Heart left ventricle (tissue), 16 donors: ENCODE measurements at places on chromosomes 5 and 9. TPM values are rescaled to one million over a fixed set of nuclear protein-coding genes. Genes with fewer than 3 reads are reported as not detected.

DNA sequence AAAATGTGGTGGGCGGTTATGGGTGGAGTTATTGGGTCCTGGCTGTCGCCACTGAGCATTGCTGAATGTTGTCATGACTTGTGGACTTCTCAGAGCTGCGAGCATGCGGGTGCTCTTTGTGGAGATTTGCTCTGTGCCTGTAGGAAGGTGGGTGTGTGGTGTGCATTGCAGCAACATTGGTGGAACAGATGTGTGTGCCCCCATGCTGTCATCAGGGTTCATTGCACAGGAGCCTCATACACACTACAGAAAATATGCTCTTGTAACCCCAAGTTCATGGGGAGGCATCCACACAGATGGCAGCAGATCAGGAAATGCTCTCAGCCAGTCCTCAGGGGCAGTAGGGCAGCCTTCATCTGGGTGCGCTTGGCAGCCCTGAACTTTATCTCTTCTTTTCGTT lies 55.9 kb upstream of the PHF2 start:
- no peak for DNase-seq
- no peak overlapping the region for H3K4me3 ChIP-seq
- H3K27me3 ChIP-seq: no peaks in the 10 kb centered on the region
- H3K27ac ChIP-seq: no peak overlapping the region
- no peaks in the 10 kb centered on the region for H3K36me3 ChIP-seq

DNA sequence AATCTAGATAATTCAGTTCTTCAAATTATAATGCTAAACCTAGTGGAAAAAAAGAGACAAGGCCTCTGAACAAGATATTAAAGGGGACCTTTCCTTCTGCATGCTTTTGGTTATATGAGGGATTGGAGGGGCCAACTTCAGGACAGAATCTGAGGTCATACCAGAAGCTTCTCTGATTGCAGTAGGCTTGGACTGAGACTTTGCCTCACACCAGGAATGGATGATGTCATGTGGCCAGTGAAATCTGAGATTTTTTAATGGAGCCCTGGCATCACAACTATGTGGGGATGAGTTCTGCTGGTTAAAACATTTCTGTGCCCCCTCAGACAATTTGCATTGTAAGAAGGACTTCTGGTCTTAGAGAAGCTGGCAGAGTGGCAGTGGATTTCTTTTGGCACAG lies 88.6 kb downstream of the ANGPTL2 start:
- H3K4me1 ChIP-seq: no peaks in the 10 kb centered on the region
- no peak overlapping the region for H3K27ac ChIP-seq
- no peak for DNase-seq
- H3K27me3 ChIP-seq: no peaks in the 10 kb centered on the region
- H3K4me3 ChIP-seq: no peak overlapping the region

Gene DMRT3
- not detected for total RNA-seq

Gene SIGMAR1
- total RNA-seq: 19.4 TPM

DNA sequence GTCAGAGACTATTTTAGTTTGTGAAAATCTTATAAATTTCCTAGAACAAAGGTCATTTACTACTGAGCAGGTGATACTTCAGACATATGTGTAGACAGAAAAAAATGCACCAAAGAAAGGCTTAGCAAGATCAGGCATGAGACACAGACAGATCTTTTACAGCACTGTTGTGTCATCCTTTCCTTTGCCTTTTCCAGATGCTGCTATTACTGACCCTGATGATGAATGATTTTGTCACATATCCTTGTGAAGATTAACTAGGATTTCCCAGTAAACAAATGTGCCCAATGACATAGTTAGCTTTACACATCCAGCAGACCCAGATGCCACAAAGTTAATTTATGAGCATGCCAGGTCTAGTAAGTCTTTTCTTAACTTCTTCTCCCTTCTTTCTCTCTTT lies 68.2 kb downstream of the DMRTA1 start:
- H3K4me1 ChIP-seq: no peaks in the 10 kb centered on the region
- H3K27me3 ChIP-seq: no peaks in the 10 kb centered on the region
- H3K36me3 ChIP-seq: no peaks in the 10 kb centered on the region
- no peak overlapping the region for H3K27ac ChIP-seq
- no peak for DNase-seq

DNA sequence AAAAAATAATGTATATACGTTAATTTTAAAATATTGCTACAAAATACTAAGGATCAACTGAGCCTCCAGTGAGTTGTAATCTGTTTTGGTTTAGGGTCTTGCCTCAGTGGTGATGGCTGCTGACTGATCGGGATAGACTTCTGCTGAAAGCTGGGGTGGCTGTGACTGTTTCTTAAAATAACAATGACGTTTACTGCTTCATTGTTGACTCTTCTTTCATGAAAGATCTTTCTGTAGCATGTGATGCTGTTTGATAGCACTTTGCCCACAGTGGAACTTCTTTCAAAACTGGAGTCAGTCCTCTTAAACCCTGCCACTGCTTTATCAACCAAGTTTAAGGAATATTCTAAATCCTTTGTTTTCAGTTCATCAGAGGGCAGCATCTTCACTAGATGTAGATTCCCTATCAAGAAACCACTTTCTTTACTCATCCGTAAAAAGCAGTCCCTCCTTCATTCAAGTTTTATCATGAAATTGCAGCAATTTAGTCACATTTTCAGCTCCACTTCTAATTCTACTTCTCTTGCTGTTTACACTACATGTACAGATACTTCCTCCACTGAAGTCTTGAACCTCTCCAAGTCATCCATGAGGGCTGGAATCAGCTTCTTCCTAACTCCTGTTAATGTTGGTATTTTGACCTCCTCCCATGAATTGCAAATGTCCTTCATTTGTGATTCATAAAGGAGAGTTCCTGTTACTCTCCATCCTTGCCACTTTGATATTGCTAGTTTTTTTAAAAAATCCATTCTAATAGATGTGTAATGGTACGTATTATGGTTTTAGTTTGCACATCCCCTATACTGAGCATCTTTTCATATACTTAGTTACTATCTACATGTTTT lies 41.5 kb upstream of the PTPDC1 start:
- no peaks in the 10 kb centered on the region for H3K27me3 ChIP-seq
- no peak overlapping the region for H3K4me3 ChIP-seq
- no peak overlapping the region for H3K27ac ChIP-seq
- no peaks in the 10 kb centered on the region for H3K36me3 ChIP-seq
- no peak for DNase-seq

Gene SHOC1
- not detected for total RNA-seq

DNA sequence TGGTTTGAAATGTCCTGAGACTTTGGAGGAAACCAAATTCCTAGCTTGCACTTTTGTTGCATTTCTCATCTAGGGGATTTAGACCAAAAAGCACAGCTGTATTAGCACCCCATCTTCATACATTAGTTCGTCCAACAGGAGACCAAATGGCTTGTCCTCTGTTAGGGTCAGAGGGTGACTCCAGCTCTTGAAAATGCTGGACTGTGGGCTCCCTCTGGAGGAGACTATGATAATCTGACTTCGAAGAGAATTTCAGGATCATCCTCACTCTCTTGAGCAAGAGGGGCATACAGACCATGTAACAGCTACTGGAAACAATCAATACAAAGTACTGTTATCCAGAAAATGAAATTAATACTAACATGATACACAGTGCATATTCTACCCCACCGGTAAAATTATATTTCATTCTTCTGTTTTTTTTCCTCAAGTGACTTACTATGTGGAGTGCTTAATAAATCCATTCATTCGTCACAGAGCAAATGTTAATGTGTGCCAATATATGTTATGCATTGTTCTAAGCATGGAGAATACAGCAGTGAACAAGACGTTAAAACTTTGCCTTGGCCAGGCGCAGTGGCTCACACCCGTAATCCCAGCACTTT lies 63.7 kb upstream of the PPP2CA start:
- H3K27ac ChIP-seq: no peak overlapping the region
- no peaks in the 10 kb centered on the region for H3K36me3 ChIP-seq
- no peaks in the 10 kb centered on the region for H3K27me3 ChIP-seq
- peaks cover 3% of the 10 kb centered on the region for H3K4me1 ChIP-seq

DNA sequence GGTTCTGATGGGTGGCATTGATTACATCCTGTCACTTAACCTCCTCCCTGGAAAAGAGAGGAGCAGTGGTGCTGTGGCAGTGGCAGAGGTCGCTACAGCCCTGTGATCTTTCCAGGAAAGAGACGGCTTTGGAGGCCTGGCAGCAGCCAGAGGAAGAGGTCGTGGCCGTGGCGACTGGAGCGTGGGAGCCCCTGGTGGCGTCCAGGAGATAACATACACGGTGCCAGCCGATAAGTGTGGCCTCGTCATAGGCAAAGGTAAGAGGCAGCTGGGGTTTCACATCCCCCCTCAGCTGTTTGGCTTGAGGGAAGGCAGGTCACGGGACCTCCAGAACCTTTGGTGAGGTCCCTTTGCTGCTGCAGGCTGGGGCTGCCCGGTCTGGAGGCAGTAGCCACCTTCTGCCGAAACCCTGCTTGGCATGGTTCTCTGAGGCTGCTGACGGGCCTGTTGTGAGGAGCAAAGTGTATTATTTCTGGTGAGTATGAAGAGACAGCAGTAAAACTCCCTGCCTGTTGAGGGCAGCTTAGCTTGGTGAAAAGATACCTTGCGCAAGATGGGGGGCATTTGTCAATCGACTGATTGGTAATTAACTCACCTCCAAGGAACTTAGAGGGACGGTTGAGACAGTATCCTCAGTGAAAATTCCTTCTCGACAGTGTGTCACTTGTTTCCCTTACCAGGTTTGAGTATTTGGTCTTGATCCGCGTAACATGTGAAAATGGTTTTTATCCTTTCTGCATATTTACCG lies 38.0 kb upstream of the PRDM12 start:
- H3K4me1 ChIP-seq: peaks cover 51% of the 10 kb centered on the region
- H3K4me3 ChIP-seq: no peak overlapping the region
- H3K36me3 ChIP-seq: no peaks in the 10 kb centered on the region

Gene SHC3
- total RNA-seq: 0.25 TPM

DNA sequence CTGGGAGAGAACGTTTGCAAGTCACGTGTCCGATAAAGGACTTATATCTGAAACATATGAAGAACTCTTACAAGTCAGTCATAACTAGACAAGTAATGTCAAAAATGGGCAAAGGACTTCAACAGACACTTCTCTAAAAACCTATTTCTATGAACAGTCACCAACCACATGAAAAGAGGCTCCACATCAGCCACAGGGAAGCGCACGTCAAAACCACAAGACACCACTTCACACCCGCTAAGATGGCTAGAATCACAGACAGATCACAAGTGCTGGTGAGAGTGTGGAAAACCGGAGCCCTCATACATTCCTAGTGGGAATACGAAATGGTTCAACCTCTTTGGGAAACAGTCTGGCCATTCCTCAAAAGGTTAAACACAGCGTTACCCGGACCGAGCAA lies 11.5 kb upstream of the CARD9 start:
- no peak for DNase-seq
- no peak overlapping the region for H3K27ac ChIP-seq
- H3K4me3 ChIP-seq: no peak overlapping the region
- no peaks in the 10 kb centered on the region for H3K27me3 ChIP-seq
- H3K4me1 ChIP-seq: no peaks in the 10 kb centered on the region

Gene ZNF454
- total RNA-seq: 2.6 TPM

GRCh38 chr5:107592515-107592914 lies 78.2 kb downstream of the EFNA5 start:
- no peak for DNase-seq
- H3K36me3 ChIP-seq: no peaks in the 10 kb centered on the region
- peak overlapping the region; percentile 10 for H3K27ac ChIP-seq

Gene C5orf63
- total RNA-seq: 11.1 TPM

GRCh38 chr5:145562931-145563330 lies 272.2 kb downstream of the PRELID2 start:
- no peaks in the 10 kb centered on the region for H3K4me1 ChIP-seq
- H3K4me3 ChIP-seq: no peak overlapping the region
- no peak overlapping the region for H3K27ac ChIP-seq
- no peak for DNase-seq
- H3K36me3 ChIP-seq: no peaks in the 10 kb centered on the region

GRCh38 chr9:38018958-38019602 lies 49.9 kb downstream of the SHB start:
- H3K4me1 ChIP-seq: peaks cover 67% of the 10 kb centered on the region
- H3K27ac ChIP-seq: peak overlapping the region; percentile 39
- DNase-seq: no peak
- H3K27me3 ChIP-seq: no peaks in the 10 kb centered on the region

DNA sequence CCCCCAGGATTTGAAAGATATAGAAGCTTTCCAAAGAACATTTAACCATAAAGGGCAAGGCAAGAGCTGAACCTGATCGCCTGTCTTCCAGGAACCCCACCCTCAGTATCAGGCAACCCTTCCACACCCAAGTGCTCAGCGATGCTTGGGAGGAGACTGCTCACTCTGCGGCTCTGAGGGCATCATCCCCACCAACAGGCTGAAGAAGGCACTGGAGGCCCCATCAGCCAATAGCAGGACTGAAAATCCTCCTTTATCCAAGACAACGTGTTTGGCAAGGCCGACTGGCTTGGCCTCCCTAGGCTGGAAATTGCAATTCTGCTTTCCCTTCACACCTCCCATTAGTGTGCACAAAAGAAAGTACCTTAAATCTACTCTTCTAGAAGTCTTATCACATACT lies 1.4 kb upstream of the PPP2CA start:
- peak; percentile 25 for DNase-seq
- peaks cover 40% of the 10 kb centered on the region for H3K4me1 ChIP-seq
- H3K27ac ChIP-seq: peak overlapping the region; percentile 100
- H3K4me3 ChIP-seq: peak overlapping the region; percentile 91

GRCh38 chr9:136917902-136918301 lies 26.6 kb downstream of the FBXW5 start:
- no peaks in the 10 kb centered on the region for H3K27me3 ChIP-seq
- H3K36me3 ChIP-seq: no peaks in the 10 kb centered on the region
- no peak for DNase-seq
- H3K4me3 ChIP-seq: no peak overlapping the region
- no peak overlapping the region for H3K27ac ChIP-seq

Gene ASS1
- 31.5 TPM for total RNA-seq

Gene NEUROG1
- total RNA-seq: not detected

- H3K4me3 ChIP-seq: no peak overlapping the region
- no peaks in the 10 kb centered on the region for H3K4me1 ChIP-seq
- no peak for DNase-seq
- H3K27ac ChIP-seq: no peak overlapping the region
- peaks cover 4% of the 10 kb centered on the region for H3K27me3 ChIP-seq
Measured at GRCh38 chr9:128390150-128390812, 19.1 kb downstream of the URM1 start.

Gene SNCAIP
- total RNA-seq: 1.7 TPM

DNA sequence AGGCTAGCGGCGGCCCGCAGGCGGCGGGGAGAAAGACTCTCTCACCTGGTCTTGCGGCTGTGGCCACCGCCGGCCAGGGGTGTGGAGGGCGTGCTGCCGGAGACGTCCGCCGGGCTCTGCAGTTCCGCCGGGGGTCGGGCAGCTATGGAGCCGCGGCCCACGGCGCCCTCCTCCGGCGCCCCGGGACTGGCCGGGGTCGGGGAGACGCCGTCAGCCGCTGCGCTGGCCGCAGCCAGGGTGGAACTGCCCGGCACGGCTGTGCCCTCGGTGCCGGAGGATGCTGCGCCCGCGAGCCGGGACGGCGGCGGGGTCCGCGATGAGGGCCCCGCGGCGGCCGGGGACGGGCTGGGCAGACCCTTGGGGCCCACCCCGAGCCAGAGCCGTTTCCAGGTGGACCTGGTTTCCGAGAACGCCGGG lies 253 bp downstream of the SLC12A2 start:
- peak overlapping the region; percentile 92 for H3K4me3 ChIP-seq
- H3K27ac ChIP-seq: peak overlapping the region; percentile 97
- H3K27me3 ChIP-seq: no peaks in the 10 kb centered on the region
- H3K4me1 ChIP-seq: peaks cover 48% of the 10 kb centered on the region

GRCh38 chr9:112489039-112489546 lies 2.5 kb downstream of the KIAA1958 start:
- no peak overlapping the region for H3K4me3 ChIP-seq
- no peaks in the 10 kb centered on the region for H3K27me3 ChIP-seq
- H3K27ac ChIP-seq: no peak overlapping the region
- peaks cover 5% of the 10 kb centered on the region for H3K4me1 ChIP-seq
- DNase-seq: no peak
- no peaks in the 10 kb centered on the region for H3K36me3 ChIP-seq
